ENCODE measurements at places on chromosomes 7 and 10.

GRCh38 chr7:155388561-155388960 is 69.4 kb upstream of the EN2 start:
- no peak for DNase-seq

- no peak for DNase-seq
These were observed 61.5 kb upstream of the RAPGEF5 start for GRCh38 chr7:22418251-22419046.

- DNase-seq = no peak
These were observed 135.6 kb upstream of the RET start for GRCh38 chr10:42941295-42941644.

DNA sequence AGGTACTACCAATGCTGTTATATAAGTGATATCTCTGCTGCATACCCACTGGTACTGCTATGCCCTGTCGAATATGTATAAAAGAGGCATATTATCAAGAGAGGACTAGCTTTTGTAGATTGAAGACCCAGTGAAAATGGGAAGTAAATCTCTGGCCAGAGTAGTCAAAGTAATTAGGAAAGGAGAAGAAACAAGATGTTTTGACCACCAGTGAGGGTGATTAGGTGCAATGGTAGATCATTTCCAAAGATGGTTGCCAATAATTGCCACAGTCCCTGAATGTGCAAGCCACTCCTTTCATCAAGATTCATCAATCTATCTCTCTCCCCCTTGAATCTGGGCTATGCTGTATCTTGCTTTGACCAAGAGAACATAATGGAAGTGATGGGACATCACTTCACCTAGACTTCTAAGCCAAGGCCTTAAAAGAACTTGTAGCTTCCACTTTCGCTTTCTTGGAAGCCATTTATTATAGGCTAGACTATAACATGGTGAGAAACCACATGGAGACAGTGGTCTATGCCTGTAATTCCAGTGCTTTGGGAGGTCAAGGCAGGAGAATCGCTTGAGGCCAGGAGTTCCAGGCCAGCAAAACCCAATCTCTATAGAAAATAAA is 52.6 kb upstream of the ST8SIA6 start:
- DNase-seq = no peak

GRCh38 chr10:82319074-82319473 is 444.1 kb downstream of the NRG3 start:
- DNase-seq = no peak

DNA sequence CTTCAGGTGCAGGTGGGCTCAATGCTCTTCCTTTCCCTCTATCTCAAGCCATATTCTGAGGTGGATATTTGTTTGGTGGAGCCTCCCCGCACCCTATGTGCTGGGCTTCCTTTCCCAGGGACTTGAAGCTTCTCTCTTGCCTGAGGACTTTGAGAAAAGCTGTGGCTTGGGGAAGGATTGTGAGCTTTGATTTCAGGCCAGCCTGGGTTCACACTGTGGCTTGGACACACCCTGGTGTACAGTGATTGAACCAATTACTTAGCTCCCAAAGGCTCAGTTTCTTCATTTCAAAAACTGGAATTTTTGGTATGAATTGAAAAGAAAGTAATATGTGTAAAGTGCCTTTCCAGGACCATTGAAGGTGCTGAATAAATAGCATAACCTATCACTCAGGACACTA is 224.5 kb upstream of the GLI3 start:
- DNase-seq = no peak

GRCh38 chr7:121083138-121083789 is 94.8 kb downstream of the CPED1 start:
- DNase-seq = peak; percentile 45

DNA sequence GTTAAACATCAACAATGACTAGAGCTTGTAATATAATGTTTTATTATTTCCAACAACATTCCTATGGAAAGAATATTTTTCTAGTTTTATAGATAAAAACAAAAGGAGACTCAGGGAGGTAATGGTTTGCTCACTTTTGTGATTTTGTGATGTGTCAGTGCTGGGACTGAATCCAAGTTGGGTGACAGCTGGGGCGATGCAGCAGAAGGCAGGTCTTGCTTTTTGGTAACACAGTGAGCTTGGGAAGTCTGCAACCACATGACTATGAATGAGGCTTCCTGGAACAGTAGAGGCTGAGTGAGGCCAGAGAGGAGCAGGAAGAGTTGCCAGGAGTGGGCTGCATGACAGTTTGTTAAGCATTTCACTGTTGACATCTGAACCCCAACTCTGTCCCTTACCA is 4.9 kb upstream of the YKT6 start:
- no peak for DNase-seq

GRCh38 chr7:4123346-4123745 is 558.7 kb upstream of the FOXK1 start:
- DNase-seq = no peak

DNA sequence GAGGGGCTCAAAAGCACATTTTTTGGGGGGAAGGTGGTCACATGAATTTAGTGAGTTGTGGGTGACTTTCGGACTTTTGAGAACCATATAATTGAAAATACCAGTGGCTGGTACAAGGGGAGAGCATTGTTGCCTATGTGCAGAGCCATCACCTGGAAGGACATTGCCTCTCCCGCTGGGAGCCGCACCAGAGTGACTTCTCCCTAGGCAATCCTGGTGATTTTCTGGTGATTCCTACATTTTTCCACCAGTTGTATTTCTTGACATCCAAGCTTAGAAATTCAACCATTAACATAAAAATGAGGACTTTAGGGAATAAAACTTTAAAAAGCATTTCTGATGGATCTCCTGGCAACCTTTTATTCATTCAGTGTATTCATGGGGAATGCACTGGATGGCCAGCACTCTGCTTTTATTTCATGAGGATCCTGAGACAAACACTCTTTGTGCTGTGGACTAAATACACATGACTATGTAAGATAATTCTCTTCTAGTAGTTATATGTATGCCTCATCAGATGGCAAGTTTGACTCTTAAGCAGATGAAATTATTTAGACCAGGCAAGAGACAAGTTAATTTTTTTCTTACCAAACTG is 41.8 kb upstream of the MKI67 start:
- DNase-seq = no peak
